ENCODE measurements at places on chromosomes 7 and 10.

- no peak for DNase-seq
These were observed 2.9 kb downstream of the DEPP1 start for GRCh38 chr10:44975431-44976331.

DNA sequence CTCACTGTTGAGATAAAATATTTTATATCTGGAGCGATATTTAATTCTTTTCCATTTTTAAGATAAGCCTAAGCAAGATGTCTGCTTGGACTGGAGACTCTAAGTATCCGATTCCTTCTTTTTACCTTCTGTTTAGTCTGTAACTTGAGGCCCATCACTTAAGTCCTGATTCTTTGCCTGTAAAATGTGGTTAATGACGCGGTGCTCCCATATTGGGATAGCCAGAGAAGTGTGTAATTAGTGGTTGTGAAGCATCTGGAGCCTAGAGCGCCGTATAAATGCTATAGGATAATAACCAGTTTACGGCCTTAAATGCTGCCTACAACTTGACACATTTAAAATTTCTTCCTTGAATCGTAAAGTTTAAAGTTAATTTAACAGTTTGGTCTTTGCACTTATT lies 132.9 kb downstream of the CHN2 start:
- no peak for DNase-seq

DNA sequence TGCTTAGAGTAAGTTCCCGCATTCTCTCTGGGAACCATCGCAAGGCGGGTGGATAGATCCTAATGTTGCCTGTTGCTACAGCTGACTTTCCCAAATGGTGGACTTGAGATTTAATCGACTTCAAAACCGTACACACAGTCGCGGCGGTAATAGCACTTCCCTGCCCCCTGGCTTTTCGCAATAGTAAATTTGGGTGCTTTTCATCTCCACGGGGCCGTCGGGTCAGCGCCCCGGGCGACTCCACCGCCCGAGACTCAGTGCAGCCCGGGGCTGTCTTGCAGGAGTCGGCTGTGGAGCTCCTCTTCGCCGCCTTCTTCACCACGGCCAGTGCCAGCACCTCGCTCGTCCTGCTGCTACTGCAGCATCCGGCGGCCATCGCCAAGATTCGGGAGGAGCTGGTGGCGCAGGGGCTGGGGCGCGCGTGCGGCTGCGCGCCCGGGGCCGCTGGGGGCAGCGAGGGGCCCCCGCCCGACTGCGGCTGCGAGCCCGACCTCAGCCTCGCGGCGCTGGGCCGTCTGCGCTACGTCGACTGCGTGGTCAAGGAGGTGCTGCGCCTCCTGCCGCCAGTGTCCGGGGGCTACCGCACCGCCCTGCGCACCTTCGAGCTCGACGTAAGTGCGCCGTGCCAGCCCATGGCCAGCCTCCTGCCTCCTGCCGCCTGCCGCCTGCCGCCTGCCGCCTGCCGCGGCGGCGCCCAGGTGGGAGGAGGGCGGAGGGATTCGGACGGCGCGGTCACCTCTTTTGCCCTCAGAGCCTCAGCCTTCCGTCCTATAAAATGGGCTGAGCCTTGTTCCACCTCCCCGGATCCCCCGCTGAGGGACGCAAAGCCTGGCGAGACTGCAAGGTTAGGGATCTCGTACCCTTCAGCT lies 5.3 kb downstream of the CYP26C1 start:
- no peak for DNase-seq

DNA sequence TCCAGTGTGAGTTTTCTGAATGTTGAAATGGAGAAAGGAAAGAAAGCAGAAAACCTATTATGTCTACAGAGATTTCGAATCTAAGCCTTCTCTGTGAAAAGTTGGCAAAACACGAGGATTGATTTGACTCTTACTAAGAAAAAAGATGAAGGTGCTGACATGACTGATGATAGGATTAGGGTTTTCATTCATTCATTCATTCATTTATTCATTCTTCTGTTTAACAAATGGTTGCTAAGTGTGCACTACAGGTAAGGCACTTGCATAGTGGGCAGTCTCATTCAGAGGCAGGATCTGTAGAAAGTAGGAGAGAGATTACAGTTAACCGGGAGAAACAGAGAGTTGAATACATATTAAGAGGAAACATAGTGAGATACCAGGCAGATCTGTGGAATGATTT lies 137.1 kb downstream of the ZNF365 start:
- DNase-seq = no peak

- no peak for DNase-seq
These were observed 71.2 kb downstream of the SHH start for GRCh38 chr7:155741082-155741481.

Data from CD4-positive, alpha-beta T cell (primary cell).